GM12878 (cell line): ENCODE measurements at places on chromosomes 11 and 22. TPM values are rescaled to one million over a fixed set of nuclear protein-coding genes. Genes with fewer than 3 reads are reported as not detected.

- no peak for DNase-seq
These were observed 67.0 kb downstream of the IGLL5 start for GRCh38 chr22:22954656-22955055.

DNA sequence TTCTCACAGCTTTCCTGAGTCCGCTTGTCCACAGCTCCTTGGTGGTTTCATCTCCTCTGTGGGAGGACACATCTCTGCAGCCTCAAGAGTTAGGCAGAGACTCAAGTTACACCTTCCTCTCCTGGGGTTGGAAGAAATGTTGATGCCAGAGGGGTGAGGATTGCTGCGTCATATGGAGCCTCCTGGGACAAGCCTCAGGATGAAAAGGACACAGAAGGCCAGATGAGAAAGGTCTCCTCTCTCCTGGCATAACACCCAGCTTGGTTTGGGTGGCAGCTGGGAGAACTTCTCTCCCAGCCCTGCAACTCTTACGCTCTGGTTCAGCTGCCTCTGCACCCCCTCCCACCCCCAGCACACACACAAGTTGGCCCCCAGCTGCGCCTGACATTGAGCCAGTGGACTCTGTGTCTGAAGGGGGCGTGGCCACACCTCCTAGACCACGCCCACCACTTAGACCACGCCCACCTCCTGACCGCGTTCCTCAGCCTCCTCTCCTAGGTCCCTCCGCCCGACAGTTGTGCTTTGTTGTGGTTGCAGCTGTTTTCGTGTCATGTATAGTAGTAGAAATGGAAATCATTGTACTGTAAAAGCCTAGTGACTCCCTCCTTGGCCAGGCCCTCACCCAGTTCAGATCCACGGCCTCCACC is 11.7 kb downstream of the RASD2 start:
- DNase-seq: no peak

GRCh38 chr11:35005141-35005780 is 88.8 kb downstream of the PDHX start:
- DNase-seq: no peak

DNA sequence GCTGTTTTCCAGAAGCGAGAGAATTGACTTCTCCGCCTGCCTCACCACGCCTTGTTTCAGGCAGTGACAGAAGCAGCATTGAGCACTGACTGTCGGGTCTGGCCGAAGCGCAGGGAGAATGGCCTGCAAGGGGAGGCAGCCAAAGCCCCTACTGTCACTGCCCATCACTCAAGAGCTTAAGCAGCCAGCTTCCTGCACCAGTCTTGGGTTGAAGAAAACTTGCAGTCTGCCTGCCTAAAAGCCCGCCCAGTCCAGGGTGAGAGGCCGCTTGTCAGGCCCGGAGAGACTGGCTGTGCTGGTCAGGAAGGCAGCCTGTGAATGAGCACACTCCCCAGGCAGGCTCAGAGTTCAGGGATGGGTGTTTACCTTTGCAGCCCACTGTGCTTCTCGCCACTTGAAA is 108.3 kb downstream of the PKNOX2 start:
- no peak for DNase-seq

DNA sequence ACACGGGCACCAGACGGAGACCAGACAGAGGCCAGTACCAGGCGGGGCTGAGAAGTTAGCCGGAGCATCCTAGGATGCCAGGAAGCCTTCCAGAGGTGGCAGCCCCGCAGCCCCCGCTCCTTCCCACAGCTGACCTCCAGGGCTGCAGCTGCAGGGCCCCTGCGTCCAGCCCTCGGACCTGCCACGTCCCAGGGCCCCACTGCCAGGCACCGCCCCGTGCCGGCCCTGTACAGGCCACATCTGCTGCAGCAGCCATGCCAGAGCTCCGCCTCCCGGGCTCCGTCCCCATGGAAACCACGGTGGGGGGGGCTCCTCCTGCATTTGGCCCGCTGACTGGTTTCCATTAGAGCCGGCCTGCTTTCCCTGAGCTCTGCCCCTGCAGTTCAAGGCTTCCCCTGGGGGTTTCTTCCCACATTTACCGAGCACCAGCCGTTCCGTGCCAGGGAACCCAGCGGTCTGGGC is 62.5 kb upstream of the PPARA start:
- DNase-seq: no peak

DNA sequence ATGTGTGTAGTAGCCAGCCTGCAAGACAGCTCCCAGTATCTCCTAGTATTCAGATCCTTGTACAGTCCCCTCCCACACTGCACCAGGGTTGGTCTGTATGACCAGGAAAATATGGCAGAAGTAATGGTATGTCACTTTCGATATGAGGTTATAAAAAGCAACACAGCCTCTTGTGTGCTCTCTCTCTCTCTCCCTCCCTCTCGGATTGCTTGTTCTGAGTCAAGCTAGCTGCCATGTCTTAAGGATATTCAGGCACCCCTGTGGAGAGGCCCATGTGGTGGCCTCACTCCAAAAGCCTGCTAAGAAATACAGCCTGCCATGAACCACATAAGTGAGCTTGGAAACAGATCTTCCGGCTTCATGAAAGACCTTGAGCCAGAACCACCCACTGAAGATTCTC is 25.4 kb downstream of the FXYD6 start:
- DNase-seq: no peak

DNA sequence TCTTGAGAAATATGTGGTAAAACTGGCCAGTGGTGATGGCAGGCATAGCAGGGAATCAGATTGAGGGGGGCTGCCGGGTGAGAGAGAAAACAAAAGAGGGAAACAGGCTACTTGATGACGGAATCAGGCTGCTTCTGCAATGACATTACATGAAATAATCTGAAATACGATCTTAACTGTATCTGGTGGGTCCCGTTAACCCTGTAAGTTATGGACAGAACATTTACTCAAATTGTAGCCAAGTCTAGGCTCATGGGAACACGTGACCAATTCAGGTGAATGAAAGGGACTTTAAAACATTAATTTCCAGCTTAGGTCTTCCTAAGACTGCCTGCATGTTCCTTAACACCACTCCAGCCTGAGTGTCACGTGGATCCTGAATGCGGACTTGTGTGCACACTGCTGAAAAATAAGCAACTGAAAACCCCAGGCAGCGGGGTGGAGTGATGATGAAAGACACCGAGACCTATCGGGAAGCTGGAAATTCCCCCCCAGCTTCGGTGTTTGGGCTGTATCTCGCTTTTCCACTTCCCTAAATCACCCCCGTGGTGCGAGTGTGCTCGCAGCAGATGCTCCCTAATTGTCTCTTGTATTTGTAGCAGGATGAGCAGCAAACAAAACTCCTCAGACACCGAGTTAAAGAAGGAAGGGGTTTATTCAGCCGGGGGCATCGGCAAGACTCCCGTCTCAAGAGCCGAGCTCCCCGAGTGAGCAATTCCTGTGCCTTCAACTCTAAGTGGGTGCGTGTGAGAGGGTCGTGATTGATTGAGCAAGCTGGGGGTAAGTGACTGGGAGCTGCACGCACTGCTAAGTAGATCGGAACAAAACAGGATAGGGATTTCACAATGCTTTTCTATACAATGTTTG is 145.0 kb upstream of the GRK3 start:
- peak; percentile 20 for DNase-seq

DNA sequence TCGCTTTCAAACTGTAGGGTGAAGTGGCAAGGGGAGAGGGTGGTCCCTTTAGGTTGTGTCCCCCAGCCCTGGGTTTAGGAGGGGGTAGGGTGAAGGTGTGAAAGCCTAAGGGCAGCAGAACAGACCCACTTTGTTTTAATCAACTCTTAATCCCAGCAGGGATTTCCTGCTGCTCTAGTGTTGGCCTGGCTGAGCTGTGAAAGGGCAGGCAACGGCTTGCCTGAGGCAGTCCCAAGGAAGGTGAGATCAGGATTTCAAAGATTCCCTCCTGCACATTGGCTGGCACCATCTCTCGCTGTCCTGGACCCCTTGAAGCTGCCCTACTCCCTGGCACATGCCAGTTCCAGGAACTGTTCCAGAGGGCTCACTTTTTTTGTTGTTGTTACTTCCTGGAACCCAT is 221.3 kb downstream of the INSC start:
- no peak for DNase-seq

DNA sequence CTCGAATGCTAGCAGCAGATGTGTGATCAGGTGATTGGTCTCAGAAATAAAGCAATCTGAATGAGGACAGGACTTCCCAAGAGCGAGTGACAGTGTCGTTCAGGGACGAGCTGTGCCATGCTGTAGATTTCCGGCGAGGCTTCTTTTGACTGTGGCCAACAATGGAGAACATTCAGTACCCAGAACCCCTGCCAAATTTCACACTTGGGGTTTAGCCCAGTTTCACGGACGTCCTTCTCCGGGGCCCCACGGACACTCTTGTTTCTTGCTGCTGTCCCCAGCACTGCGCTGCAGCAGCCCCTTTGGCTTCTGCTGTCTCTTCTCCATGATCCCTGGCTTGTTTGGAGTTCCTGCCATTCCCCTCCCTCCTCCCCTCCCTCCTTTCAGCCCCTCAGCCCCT is 115.1 kb upstream of the GRAMD1B start:
- no peak for DNase-seq

DNA sequence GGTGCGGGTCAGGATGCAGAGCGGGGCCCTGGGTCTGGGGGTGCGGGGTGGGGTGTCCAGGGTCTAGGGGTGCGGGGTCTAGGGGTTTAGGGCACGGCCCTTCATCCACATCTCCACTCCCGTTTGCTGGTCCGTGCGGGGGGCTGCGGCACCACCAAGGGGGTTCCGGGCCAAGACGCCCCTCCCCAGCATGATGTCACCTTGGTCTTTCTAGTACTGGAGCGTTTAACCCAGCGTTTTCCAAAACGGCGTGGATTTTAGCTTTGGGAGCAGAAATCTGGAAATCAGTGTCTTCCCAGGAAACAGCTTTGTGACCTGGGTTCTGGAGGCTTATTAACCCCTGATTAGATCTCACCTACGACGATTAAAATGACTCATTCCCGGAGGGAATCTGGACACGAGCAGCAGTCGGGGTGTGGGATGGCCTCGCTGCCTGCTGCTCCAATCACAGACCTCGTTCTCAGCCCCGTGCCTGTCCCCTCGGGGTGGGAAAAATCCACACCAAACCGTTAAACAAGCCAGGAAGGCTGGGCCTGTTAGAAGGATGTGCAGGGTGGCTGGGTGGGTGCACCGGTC is 759 bp downstream of the AP2A2 start:
- DNase-seq: no peak

- DNase-seq: peak; percentile 65
These were observed 5.4 kb downstream of the PLA2G6 start for GRCh38 chr22:38176170-38176741.

GRCh38 chr11:79139900-79140299 is 300.9 kb downstream of the TENM4 start:
- DNase-seq: no peak

DNA sequence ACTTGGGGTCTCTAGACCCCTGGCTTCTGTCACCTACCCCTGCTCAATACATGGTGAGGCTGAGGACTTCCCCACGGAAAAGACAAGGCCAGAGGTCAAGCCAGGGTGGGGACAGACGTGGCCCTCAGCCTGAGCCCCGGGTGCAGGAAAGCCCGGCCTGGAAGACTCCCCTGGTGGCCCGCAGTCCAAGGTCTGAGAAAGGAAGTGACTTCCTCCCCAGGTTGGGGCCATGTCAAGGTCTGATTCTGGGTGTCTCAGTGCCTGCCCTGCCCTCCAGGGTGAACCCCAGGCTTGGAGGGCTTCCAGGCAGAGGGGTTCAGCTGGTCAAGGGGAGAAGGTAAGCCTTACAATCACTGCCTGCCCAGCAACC is 3.9 kb downstream of the CTSD start:
- no peak for DNase-seq

- no peak for DNase-seq
These were observed 200.9 kb downstream of the MYO18B start for GRCh38 chr22:25942856-25943411.

DNA sequence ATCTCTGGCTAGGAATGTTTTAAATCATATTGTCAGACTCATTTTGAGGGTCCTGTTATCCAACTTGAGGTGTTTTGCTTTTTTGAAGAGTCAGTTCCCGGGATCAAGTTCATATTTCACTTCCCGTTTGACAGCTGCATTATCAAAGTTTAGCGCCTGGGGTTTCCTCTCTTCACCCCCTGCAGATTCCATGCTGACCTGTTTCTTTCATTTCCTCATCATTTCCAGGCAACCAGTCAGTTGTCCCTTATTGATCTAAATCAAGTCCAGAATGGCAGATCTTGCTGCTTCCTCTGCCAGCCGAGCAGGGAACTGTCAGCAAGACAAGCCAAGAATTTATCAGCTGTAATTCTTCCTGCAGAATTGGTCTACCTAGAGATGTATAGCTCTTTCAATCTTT is 197.6 kb upstream of the SYN3 start:
- no peak for DNase-seq

DNA sequence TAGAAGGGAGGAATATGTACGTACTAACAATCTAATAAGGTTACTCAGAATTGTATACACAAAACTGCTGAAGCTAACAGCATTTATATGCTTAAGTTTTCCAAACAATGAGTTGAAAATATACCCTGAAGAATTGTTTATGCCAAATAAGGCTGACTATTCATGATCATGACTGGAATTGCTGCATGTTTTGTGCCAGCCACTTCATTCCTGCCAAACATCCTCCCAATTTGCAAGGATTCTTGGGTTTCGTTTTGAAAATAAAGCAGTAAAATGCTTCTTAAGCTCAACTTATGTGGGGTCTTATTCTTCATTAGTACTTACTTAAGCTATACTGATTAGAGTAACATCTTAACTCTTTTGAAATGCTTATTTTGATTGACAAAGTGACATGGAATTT is 149.0 kb downstream of the SPON1 start:
- DNase-seq: no peak

DNA sequence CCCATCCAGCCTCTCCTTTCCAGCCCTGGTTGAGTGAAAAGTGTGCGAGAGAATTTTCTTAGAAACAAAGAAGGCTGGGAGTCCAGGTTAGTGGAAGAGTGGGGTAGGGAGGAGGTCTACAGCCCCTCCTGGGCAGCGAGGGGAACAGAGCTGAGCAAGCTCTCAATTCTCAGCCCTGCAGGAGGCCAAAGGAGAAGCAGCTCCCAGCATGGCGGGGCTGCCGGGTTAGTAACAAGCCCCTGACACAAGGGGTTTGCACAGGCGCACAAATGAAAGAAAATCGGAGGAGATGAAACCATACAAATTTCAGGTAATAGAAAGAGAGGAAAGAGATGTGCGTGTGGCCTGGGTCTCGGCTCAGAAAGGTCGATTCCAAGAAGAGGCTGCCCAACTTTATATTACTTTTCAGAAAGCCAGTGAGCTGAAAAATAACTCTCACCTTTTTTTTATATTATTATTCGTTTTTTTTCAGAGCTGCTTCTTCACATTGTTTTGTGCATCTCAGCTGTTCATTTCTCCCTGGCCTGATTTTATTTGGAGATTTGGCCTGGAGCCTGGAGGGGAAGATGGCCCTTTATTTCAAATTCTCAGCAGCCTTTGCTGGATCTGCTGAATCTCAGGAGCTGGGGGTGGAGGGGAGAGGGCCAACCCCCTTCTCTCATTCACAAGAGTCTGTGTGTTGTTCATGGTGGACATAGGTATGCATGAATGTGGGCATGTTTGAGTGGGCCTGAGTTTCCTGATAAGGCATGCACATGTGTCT is 583.2 kb downstream of the BUD13 start:
- no peak for DNase-seq

- DNase-seq: no peak
These were observed 4.4 kb upstream of the TPCN2 start for GRCh38 chr11:69044111-69045013.

The CD6 gene
- 11.2 and 17.6 TPM in 2 replicates for total RNA-seq

The PGA4 gene
- total RNA-seq: not detected in 2 replicates

The SAA1 gene
- 5.5 and 6.9 TPM in 2 replicates for total RNA-seq

The APOL1 gene
- 27.4 and 28.6 TPM in 2 replicates for total RNA-seq

The HBB gene
- total RNA-seq: 0.36 TPM in 1 of 2 replicates, not detected in the other

The SMC1B gene
- total RNA-seq: not detected in 2 replicates
